ENCODE measurements at places on chromosomes 6 and 20.

GRCh38 chr6:112150363-112150762 lies 63.0 kb downstream of the FAM229B start:
- no peak for DNase-seq

GRCh38 chr6:130381459-130382380 lies 15.9 kb downstream of the TMEM200A start:
- no peak for DNase-seq

GRCh38 chr6:101770116-101770515 lies 376.6 kb downstream of the GRIK2 start:
- no peak for DNase-seq

- peak; percentile 33 for DNase-seq
Observed at GRCh38 chr6:41975276-41975675, 33.7 kb upstream of the CCND3 start.

- DNase-seq = no peak
Observed at GRCh38 chr6:21494505-21494904, 99.0 kb upstream of the SOX4 start.

GRCh38 chr6:141874930-141875602 lies 257.7 kb upstream of the GJE1 start:
- no peak for DNase-seq

DNA sequence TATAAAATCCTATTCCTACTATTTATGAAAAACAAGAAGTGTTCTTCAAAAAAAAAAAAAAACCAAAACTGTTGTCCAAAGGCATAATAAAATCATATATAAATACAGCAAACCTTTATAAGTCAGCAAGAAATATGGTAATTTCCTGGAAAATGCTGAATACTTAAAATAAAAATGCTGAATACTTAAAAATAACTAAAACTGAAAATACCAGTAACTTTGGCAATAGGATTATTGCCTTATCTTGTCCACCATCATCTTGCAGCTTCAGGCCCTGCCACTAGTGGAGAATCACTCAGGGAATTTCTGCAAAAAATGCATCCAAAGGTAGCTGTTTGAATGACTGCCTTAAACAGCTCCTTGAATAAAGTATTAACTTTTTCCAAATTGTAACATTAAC lies 24.5 kb downstream of the CCNC start:
- no peak for DNase-seq

DNA sequence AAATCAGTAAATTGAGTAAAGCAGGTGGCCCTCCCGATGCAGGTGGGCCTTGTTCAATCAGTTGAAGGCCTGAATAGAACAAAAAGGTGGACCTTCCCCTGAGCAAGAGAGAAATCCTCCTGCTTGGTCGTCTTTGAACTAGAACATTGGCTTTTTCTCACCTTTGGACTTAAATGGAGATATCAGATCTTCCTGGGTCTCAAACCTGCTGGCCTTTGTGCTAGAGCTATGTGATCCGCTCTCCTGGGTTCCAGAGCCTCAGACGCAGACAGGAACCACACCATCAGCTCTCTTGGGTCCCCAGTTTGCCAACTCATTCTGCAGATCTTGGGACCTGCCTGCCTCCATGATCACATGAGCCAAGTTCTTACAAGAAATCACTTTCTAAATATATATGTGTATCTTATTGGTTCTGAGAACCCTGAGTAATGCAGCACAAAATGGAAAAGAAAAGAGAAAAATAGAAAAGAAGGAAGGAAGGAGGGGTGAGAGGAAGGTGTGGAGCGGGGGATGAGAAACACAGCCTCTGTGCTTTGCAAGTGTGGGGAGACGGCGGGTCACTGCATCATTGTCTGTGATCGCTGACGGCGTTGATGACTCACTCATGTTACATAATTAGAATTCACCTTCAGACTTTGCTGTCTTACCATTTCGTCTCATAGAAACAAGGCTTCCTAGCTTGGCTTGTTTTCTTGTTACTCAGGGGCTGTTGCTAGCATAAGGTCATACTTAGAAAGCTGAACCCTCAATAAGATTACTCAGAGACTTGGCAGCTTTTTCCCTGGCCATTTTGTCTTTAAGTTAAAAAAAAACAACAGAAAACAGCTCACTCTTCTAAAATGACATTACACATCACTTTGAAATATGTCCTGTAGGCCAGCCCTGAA lies 85.7 kb upstream of the NEDD9 start:
- peak; percentile 77 for DNase-seq

- no peak for DNase-seq
Observed at GRCh38 chr6:115901896-115902295, 158.8 kb downstream of the FRK start.

GRCh38 chr20:22387452-22387851 lies 196.9 kb downstream of the FOXA2 start:
- no peak for DNase-seq

- DNase-seq = no peak
Observed at GRCh38 chr6:16928387-16928786, 167.1 kb upstream of the ATXN1 start.

GRCh38 chr6:168169624-168170023 lies 90.6 kb upstream of the FRMD1 start:
- DNase-seq = no peak

DNA sequence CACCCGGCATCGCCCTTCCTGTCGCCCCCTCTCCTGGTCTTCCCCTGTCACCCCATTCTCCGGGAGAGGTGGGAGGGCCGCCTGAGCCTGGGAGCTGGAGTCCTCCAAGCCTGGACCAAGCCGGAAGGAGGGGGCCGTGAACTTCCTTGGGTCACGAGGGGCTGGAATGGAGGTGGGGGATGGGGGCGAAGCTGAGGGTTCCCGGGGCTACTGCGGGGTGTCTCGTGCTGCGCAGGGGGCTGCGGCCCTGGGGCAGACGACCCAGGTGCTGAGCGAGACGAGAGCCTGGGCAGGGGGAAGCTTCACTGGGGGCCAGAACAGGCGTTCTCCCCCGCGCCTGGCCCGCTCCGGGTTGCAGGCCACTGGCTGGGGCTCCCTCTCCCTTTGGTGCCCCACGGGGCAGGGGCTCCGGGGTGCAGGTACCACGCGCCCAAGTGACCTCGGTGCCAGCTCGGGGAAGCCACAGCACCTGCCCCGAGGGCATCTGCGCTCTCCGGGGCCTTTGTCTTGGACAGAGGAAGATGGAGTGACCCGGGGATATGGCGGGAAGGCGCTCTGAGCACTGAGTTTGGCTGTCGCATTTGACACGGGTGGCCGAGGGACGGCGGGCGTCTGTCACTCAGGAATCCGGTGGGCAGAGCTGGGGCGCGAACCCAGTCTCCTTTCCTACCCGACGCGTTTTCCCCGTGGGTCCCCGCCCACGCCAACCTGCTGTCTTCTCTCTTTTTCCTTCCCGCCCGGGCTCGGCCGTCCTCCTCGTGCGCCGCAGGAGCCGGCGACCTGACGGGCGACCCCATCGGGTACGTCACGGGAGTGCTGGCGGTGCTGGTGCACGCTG lies 1.2 kb downstream of the SLC35D3 start:
- DNase-seq = peak; percentile 48

DNA sequence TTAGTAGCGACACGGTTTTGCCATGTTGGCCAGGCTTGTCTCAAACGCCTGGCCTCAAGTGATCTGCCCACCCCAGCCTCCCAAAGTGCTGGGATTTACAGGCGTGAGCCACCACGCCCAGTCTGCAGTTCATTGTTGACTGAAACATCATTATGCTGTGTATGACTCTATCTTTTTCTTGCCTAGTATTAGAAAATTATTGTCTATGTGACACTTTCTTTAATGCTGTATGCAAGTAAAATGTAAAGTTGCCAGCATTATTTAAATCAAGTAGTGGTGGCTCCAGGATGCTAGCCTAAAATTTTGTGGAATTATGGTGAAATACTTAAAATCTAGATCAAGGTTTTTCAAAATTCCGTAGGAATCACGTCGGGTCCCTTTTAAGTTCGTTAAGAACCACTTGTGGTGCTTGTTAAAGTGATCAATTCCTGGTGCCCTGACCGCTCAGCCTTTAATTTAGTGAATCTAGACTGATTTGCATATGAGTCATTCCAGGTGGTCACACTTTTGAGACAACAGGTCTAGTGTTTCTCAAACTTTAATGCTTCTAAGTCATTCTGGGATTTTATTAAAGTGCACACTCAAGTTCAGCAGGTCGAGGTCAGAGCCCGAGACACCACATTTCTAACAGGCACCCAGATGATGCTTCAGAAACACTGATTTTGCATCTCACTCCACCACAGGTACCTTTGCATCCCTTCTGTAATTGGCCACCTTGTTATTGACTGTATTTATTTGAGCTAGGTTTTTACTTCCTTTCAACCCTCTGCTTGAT lies 132.6 kb upstream of the MTHFD1L start:
- no peak for DNase-seq

DNA sequence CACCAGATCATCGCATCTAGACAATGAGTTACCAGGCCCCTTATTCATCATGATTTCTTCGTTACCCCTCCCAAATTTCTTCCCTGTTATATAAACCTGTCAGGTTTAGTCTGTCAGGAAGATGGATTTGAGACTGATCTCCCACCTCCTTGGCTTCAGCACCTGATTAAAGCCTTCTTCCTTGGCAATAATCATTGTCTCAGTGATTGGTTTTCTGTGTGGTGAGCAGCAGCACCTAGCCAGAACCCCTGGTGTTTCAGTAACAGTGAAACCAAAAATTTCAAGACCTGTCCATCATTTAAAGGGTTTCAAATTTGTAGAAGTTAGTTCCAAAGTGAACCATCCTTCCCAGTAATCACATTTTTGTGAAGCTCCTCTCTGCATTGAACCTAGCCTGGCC lies 209.8 kb upstream of the GJE1 start:
- DNase-seq = no peak

DNA sequence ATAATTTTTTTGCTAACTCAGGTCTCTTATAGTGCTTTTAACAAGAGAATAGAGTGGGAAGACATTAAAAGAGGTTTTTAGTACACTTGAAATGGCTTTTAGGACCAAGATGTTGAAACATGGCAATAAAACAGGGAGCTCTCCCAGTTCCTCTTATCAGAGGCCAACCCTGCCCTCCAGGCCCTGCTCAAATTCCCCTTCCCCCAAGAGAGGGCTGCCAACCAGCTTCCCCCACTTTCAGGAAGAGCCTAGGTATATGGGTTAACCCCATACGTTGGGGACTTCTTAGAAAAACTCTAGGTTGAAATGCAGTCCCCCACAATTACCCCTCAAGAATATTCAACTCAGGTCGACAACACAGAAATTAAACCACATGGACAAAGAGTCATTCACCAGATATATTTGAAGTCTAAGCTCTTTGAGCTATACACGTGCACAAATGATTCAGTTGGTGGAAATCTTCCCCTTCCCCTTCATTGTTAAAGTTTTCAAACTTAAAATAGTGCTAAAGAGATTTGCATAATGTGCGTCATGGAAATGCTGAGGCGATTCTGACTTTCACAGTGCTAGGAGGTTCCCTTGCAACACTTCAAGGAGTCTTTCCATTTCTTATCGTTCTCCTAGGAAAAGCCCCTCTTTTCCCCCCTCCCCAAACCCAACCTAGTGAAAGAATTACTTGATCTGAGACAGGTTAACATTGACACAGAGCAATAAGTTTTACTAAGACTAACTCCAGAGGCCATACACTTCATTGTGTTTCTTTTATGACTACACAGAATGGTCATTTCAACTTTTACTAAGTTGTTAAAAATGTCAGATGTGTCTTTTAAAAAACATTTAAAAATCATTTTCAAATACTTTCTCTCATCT lies 49.8 kb upstream of the ENPP5 start:
- DNase-seq = no peak

DNA sequence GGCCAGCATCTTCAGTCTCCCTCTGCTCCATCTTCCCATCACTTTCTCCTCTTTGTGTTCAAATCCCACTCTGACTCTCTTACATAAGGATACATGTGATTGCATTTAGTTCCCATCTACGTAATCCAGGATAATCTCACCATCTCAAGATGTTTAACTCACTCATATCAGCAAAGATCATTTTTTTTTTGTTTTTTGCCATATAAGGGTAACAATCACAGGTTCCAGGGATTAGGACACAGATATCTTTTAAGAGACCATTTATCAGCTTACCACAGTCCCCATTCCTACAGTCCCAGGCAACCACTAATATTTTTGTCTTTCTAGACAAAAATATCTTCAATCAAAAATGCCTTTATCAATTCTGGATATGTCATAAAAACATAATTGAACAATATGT lies 3.2 kb upstream of the TREML2 start:
- DNase-seq = no peak

GRCh38 chr20:15902493-15902892 lies 670.8 kb downstream of the KIF16B start:
- no peak for DNase-seq

DNA sequence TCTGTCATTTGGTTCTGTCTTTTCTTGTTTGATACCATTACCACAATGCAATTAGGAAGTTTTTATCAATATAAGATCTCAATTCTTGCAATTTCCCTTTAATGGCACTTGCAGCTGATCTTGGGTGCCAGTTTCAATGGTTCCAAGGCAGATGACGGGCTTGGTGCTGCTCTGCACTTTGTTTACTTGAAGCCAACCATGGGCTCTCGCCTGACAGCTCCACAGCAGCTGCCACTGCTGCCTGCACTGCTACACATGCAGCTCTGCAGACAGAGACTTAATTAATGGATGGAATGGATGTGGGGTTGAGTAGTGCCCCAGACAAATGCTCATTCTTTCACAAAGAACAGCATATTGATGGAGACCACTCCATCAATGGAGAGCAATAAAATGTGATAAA lies 1024.3 kb upstream of the EPHA7 start:
- DNase-seq = no peak

GRCh38 chr6:137160763-137161162 lies 12.7 kb downstream of the IL22RA2 start:
- no peak for DNase-seq

DNA sequence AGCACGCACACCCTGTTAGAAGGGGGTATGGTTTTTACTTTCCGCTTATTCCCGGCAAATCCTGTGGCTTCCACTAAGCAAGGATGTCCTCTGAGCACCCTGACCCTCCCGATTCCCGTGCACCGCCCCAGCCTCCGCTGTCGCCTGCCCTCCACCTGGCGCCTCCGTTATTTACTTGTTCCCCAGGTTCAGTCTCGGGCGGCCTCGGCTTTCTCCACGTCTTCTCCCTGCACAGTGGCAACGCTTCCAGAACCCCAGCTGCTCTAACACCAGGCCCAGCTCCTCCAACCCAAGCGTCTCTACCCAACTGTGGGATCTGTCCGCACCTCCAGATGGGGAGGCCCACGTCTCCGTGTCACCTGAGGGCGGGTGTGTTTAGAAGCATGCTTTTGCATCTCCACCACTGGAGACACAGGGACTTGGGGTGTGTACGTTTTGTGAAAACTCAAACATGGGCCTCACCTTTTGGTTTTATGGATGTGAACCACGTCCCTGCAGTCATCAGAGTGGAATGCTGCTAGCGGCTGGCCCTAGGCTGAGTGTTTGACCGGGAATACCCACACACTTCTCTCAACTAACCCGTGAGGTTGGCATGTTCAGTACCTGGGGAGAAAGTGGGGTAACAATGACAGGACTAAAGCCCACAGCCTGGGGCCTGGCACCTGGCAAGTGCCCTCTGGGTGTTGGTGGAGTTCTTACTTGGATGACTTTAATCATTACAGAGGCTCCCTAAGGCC lies 79.9 kb downstream of the THBS2 start:
- no peak for DNase-seq
